ENCODE measurements at places on chromosomes 12 and 14.

DNA sequence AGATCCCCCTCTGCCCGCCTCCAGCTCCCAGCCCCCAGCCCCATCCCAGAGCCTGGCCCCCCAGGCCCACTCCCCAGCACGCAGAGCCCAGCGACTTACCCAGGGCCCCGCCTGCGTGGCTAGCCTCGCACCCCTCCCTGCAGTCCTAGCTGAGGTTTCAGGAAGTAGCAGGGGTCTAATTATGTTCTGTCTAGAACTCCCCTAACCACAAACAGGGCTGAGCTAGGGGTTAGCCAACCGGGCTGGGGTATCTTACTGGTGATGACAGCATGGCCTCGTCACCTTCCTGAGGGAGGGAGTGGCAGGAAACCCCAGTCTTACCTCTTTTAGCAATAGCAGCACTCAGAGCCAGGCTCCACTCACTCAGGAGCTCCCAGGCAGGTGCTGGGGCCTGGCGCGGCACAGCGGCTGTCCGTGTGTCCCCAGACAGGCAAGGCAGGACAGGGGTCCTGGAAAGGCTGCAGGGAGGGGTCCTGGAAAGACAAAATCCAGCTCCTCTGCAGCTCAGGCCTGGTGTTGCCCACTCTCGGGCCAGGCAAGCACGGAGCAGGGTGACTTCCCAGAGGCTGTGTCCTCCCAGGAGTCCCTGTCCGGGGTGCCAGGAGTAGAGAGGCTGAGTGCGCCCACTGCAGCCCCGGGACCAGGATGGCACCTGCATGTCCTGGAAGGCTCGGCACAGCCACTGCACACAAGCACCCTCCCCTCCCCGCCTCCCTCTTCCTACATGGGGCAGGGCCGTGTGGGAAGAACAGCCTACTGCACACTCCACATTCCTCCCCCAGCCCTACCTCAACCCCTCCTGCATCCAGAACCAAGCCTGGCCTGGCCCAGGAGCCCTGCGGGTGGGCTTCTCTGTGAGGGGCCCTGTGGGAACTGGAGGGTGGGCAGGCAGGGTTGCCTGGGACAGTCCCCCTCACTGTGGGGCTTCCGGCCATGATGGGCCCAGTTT lies at the start of gene GPR132:
Gene GPR132, minus strand, starts transcription at position 151 of the 949 bp plus-strand sequence. CDS start 10,010 bp downstream, outside the sequence.
- DNase-seq, result no peak

- no peak for DNase-seq
These were observed 379.6 kb downstream of the FLRT2 start for GRCh38 chr14:85909581-85909980.

- no peak for DNase-seq
These were observed 68.6 kb upstream of the USP15 start for GRCh38 chr12:62191491-62192179.

GRCh38 chr14:24388474-24389179 lies 10.2 kb upstream of the NYNRIN start:
- DNase-seq, result no peak
